CD8-positive, alpha-beta T cell (primary cell): ENCODE measurements at places on chromosomes 1 and 21.
A peak's percentile ranks its signal among the peaks of the same experiment; 100 is the strongest.

DNA sequence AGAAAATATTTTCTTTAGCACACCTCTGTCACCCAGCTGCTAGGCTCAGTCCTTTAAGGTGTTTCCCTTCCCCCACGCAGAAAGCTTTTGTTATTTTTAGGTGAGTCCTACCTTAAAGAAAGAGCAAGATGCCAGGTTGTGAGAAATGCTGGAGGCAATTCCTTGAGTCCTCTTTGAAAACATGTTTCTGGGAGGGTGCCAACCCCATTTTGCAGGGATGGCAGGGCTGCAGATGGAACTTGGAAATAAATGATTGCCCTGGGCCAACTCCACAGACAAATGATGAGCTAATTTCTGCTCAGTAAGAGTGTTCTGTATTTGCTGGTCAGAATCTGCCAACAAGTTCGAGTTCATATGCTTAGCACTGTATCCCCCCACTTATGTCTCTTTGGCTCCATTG is 119.2 kb upstream of the RAB3GAP2 start:
- DNase-seq = no peak

GRCh38 chr21:27673581-27673980 is 706.7 kb upstream of the ADAMTS5 start:
- DNase-seq = no peak

DNA sequence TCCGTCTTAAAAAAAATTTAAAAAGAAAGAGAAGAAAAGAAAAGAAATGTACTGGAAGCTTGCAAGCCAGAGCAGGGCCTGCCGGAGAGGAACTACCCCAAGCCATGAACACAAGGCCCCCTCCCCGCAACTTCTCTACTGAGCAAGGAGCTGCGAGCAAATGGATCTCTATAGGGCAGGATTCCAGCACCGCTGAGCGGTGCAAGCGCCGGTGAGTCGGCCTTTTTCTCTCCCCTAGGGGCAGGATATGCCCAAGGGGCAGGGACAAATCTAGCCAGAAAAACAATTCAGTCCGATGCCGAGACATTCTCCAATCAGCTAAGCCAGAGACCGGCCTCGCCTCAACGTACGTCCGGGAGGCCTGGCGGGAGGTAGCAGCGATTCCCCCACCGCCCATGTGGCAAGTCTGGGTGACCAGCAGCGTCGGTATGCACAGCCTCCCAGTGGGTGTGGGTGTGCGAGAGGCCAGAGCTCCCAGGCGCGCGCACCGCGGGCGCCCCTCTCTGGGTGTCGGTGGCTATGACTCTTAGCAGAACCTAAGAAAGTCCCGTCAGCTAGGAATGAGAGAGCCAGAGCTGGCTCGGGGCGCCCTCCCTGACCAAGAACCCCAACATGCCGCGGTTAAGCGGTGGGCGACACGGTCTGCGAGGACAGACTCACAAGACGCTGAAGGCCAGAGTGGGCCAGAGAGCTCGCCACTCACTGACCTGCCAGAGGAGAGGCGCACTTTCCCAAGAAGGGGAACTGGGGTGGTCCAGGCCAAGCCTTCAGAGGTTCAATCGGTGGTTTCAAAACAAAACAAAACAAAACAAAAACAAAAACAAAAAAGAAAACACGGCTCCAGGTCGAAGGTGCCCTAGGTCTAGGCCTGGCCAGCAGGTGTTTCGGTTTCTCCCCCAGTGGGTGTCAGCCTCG is 1.9 kb downstream of the CSMD2 start:
- no peak for DNase-seq

DNA sequence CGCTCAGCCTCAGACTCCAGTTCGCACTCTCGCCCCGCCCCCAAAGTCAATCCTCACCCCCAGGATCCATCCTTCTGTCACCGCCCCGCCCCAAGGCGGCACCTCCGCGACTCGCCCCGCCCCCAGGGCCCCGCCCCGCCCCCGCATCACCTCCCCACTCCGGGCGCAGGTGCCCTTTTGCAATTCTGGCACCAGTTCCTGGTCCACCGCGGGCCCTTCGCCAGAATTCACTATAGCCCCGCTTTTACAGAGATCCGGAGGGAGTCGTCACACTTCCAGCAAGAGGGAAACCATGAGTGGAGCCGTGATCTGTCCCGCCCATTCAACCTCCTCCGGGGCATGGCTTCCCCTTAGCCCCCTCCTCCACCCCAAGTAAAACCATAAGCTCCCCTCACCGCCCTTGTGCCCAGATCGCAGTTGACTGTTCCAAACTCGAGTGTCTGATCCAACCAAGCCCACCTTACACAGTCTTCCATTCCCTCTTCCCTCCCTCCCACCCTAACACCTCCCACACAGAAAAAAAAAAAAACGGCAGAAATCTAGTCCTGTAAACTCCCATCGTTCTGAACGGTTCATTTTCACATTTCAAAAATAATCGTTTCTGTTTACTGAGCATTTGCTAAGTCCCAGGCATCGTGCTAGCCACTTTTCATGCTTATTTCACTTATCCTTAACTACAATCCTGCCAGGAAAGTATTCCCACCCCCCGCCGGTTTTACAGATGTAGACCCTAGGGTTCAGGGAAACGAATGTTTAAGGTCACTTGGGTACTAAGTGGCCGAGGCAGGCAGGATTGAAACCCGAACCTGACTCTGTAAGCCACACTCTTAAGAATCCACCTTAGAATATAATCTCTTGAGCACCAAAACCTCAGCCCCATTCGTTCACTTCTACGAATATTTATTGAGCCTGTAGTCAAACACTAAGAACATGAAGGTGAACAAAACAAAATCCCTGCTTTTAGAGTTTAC is 1.3 kb upstream of the DNAJC16 start:
- DNase-seq = no peak

GRCh38 chr1:54714881-54715492 is 674 bp upstream of the TTC4 start:
- DNase-seq = no peak

GRCh38 chr1:186152227-186152619 is 222.8 kb downstream of the TPR start:
- DNase-seq = no peak

DNA sequence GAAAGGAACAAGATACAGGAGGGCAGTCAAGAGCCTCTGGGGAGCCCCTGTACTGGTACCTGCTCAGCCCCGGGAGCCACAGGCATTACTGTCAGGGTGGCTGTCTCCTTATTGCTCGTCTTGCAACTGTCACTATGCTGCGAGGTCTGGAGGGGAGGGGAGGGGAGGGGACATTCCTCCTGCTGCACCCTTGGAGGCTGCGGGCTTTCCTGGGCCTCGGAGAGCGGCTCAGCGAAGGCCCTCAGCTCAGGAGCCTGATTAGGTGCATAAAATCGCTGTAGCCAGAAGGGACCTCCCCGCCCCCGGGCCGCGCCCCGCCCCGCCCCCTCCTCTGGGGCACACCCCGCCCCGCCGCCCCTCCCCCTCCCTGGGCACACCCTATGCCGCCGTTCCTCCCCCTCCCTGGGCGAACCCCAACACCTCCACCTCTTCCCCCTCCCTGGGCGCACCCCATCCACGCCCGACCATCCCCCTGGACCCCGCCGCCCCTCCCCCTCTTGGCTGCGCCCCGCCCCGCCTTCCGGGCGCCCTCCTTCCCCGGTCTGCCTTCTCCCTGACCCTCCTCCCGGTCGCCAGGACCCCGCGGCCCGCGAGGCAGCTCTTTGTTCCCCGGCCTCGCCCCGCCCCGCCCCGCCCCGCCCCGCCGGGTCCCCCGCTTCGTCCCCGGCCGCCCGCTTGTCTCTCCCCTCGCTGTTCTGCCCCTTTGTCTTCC is 35.5 kb downstream of the CACHD1 start:
- DNase-seq = peak; percentile 28

GRCh38 chr1:160797861-160798273 is 1.9 kb downstream of the LY9 start:
- peak; percentile 78 for DNase-seq

DNA sequence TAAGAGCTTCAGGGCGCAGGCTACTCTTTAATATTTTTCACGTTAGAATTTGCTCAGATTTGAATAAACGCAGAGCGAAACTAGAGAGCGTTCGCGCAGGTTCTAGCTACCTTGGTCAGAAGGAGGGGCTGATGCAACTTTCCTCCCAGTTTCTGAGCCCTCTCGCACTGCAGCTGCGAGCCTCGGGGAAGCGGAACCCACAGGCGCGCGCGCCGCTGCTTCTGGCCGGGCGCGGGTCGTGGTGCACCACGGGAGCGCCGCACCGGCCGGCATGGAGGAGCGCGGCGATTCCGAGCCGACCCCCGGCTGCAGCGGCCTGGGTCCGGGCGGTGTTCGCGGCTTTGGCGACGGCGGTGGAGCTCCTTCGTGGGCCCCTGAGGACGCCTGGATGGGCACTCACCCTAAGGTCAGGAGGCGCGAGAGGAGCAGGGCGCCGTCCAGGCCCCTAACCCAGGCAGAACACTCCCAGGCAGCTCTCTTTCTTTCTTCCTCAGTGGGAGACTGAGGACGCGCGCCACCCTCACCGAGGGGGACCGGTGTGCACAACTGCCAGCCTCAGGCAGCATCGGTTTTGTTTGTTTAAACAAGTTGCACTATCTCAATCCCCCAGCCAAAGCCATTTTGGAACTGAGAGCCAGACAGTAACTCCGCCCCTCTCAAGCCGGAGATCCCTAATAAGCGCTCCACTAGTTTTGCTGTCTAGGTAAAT is at the start of gene TSEN15:
TSS of gene TSEN15 (plus strand) at position 246 of the 709 bp plus-strand sequence. CDS start at position 272, 26 bp downstream.
- DNase-seq = peak; percentile 82

DNA sequence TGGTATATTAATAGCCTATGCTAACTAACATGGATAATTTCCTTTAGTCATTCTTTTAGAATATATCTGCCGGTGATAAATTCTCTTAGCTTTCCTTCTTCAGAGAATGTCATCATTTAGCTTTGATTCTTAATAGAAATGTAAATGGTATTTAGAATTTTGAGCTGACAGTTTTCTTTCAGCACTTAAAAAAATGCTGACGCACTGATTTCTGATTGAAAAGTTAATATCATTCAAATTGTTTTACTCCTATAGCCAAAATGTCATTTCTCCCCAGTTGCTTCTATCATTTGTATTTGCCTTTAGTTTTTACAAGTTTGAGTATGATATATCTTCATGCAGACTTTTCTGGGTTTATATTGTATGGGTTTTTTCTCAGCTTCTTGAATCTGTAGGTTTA is 668.0 kb downstream of the LTN1 start:
- no peak for DNase-seq

GRCh38 chr1:1971688-1972087 is 31.9 kb downstream of the CFAP74 start:
- DNase-seq = no peak

DNA sequence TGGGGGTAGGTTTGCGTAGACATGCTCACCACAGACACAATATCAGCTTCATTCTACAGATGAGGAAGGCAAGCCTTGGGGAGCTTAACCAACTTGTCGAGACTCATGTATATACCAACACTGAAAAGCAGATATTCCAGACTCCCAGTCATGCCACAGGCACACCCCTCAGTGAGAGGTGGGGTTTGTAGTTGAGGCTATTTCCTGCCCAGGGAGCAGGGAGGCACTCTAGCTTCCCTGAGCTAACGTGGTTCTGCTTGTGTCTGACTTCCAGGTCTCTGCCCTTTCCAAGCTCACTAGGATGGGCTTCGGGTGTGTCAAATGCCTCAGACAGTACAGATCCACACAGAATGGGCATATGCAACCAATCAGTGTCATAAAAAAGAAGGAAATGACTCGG is 122.3 kb upstream of the RUNX1 start:
- DNase-seq = no peak

DNA sequence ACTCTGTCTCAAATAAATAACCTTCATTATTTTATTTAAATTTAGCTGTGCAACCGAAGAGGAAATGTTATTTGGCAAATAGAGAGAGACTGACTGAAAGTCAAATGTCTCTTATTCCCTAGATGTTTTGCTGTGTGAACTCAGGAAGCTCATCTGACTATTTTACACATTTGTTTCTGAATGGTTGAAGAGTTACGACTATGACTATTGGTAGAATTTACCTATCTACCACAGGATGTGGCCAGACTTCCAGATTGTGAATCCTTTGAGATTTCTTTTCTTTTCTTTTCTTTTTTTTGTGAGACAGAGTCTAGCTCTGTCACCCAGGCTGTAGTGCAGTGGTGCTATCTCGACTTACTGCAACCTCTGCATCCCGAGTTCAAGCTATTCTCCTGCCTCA is 5.3 kb upstream of the SDE2 start:
- DNase-seq = no peak

DNA sequence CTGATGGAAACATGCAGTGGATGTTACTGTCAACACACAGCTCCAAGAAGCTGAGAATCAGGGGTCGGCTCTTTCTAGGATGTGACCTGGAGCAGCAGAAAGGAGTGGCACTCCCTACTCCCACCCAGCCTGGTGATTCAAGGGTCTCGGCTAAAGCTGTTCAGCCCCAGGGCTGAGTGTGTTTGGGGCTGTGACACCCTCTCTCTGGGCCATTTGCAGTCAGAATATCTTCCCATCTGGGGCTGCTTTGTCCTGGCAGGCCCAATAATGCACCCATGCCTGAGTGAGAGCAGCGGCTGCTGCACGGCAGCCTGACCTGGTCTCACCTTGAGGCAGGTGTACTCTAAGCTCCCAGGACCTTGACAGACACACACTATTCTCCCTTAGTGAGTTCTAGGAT is 52.5 kb upstream of the AJAP1 start:
- no peak for DNase-seq

DNA sequence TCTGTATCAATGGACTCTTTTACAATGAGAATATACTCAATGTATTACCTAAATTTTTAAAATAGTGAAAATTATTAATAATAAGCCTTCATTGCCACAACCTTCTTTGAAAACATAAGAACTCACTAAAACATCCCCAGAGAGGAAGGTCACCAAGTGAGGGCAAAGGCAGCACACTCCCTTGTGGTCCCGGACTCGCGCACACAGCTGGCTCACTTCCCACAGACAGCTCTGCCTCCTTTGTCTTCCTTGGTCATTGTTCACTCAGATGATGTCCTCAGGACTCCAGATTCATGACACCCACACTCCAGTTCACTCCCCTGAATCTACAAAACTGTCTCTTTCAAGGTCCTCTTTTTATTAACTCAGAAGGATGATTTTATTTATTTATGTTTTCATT is 19.2 kb upstream of the UBR4 start:
- DNase-seq = no peak

- DNase-seq = no peak
Measured at GRCh38 chr1:51515312-51515960, 3.6 kb downstream of the EPS15 start.

GRCh38 chr1:192859808-192860207 is 51.0 kb downstream of the RGS2 start:
- no peak for DNase-seq

GRCh38 chr1:6505367-6506209 is 14.1 kb upstream of the PLEKHG5 start:
- DNase-seq = no peak

- no peak for DNase-seq
Measured at GRCh38 chr1:231921646-231922345, 295.2 kb downstream of the DISC1 start.

- peak; percentile 32 for DNase-seq
Measured at GRCh38 chr1:209884665-209885117, 53.3 kb upstream of the SYT14 start.

DNA sequence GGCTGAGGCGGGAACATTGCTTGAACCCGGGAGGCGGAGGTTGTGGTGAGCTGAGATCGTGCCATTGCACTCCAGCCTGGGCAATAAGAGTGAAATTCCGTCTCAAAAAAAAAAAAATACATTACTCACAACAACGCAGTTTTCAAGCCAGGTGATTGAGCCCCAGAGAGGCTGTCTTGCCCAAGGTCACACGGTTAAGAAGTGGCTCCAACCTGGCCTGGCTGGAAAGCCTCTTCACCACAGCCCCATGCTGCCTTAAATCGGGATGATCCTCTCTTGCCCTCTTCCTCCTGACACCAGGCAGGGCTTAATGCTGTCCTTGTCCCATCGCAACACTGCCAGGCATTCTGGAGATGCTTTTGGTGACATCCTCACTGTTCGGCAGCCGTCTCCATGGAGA is 21.6 kb downstream of the DRAXIN start:
- DNase-seq = no peak
